ENCODE measurements at places on chromosomes 4 and X.

DNA sequence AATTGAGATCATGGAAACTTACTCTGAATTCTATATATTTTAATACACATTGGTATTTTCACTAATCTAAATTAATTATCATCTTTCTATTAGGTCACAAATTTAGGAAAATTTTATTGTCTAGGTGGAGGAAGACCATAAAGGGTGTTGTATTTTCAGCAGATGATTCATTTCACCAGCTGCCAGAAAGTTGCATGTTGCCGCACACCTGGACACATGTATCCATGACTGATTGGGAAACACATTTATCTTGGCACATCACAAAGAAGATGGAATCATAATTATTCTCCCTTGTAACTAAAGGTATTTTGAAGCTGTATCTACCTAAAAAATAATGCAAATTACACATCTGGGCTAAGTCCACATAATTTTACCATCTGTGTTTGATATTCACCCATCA is 33.1 kb downstream of the SLC7A11 start:
- no peak for DNase-seq

DNA sequence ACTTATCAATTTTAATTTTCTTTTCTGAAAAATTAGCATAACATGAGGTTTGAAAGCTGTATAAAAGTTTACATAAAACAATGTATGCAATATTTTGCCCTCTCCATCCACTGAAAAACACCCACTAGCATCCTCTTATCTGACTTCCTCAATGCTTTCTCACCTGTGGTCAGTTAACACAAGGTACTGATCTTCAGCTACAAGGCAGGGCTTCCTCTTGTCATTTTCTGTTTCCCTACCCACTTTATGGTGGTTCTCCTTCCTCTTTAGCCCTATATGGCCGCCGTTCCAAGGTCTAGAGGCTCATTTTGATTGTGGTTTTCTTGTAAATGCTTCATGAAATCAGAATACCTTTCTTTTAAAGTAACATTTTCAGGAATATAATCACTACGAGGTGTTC is 618.6 kb upstream of the CPEB2 start:
- DNase-seq = no peak

- DNase-seq = no peak
Observed at GRCh38 chrX:45353456-45353855, 152.8 kb upstream of the DIPK2B start.

- DNase-seq = no peak
Observed at GRCh38 chrX:72436010-72436409, 130.3 kb upstream of the CITED1 start.

DNA sequence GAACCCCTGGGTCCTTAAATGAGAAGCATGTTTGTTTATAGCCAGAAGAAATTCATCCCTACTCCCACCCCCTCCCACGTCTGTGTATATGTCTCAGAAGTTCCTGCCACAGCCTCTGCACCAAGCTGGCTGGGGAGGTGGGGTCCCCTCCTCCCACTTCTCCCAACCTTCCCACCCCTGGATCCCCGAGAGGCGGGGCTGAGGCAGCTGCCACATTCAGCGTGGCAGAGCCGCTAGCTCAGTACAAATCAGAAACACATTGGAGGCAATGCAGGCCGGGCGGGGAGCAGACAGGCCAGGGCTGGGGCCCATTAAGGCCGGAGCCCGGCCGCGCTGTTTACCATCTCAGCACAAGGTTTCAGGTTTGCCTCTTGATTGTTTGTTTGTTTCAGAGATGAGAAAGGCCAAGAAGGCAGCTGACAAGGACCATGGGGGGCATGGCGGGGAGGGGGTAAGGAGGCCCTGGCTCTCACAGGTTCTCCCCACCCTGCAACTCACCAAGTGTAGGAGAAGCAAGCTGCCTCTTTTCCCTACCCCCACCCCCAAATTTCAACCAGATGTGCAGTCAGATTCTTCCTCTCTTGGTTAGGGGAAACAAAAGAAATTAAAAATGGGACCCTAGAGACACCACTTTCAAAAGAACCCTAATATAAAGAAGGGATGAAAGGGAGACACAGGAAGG is 22.3 kb downstream of the PJA1 start:
- DNase-seq = no peak

- DNase-seq = no peak
Observed at GRCh38 chr4:42348247-42348646, 49.0 kb upstream of the SHISA3 start.

DNA sequence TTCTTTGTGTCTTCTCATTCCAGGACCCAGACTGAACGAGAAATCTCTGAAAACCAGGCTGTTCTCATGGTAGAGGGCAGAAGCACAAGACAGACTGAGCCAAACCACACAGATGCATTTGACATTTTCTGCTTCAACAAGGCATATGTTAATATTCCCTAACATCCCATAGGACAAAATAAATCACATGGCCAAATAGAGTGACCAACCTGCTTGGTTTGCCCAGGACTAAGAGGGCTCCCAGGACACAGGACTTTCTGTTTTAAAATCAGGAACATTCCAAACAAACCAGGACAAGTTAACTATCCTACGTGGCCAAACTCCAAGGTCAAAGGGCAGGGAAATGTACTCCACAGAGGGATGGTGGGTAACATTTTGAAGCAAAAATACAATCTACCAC is 11.7 kb downstream of the CTPS2 start:
- no peak for DNase-seq

DNA sequence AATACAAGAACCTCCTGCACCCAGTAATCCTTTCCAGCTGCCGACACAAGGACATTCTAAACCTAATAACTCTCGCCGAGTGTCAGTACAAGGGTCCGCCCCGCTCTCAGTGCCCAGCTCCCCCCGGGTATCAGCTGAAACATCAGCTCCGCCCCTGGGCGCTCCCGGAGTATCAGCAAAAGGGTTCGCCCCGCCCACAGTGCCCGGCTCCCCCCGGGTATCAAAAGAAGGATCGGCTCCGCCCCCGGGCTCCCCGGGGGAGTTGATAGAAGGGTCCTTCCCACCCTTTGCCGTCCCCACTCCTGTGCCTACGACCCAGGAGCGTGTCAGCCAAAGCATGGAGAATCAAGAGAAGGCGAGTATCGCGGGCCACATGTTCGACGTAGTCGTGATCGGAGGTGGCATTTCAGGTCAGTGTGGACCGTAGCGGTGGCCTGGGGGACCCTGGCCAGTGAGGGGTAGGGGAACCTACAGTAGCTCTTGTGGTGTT is at the start of gene MAOA:
TSS of gene MAOA (plus strand) at position 295 of the 490 bp plus-strand sequence. CDS start at position 338, 43 bp downstream.
- peak; percentile 8 for DNase-seq

DNA sequence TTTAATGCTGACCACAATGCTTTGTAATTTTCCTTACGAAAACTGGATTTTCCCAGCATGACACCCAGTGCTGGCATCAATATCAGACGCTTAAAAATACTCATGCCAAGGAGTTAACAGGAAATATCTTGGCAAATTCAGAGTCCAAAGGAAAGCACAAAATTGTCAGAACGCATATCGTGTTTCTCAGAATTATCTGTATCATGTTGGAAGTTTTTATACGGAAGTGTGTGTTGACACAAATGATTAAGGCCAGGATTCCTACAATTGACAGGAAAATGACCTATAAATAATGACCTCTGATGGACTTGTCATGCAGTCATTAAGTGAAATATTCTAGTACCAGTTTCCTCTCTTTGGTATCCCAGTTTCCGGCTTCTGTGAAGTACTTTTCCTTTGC is 132.1 kb upstream of the TLL1 start:
- DNase-seq = no peak

GRCh38 chrX:8139716-8140115 is 31.4 kb downstream of the VCX2 start:
- DNase-seq = no peak

- DNase-seq = no peak
Observed at GRCh38 chr4:141121768-141122454, 11.4 kb downstream of the RNF150 start.

GRCh38 chrX:1464971-1465285 is 12.2 kb upstream of the ASMTL start:
- no peak for DNase-seq

DNA sequence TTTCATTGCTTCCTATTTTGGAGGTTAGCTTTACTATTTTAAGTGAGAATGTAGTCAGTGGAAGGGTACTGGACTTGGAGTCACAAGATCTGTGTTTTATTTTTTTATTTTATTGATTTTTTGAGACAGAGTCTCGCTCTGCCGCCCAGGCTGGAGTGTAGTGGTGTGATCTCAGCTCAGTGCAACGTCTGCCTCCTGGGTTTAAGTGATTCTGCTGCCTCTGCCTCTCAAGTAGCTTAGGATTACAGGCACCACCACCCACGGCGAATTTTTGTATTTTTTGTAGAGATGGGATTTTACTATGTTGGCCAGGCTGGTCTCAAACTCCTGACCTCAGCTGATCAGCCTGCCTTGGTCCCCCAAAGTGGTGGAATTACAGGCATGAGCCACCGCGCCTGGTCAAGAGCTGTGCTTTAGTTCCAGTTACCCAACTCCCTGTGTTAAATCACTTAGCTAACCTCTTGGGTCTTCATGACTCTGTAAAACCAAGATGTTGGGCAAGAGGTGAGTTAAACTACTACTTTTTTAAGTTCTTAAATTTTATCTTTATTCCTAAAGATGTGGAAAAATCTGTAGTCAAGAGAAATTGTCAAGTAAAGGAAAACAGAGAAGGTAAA is 11.2 kb downstream of the USP9X start:
- no peak for DNase-seq

- DNase-seq = no peak
Observed at GRCh38 chr4:93212250-93212649, 616.3 kb upstream of the ATOH1 start.

GRCh38 chr4:18321956-18322530 is 300.5 kb upstream of the LCORL start:
- no peak for DNase-seq

DNA sequence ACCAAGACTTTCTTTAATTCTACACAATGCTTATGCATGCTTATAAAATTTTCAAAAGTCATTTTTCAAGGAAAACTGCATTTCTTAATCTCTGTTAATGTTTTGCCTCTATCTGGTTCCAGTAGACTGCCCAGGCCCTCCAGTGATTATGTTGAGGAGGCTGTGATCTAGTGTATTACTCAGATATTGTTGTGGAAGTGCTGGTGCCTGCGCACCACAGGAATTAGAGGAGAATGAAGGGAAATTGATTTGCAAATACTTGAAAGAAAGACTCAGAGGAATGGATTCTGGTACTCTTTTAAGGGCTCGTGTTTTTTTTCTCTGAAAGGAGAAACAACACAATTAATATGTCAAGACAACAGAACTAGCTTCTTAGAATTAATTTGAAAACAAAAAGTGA is 1015.1 kb downstream of the RPA4 start:
- no peak for DNase-seq

GRCh38 chr4:151921811-151922210 is 161.0 kb upstream of the GATB start:
- DNase-seq = no peak

DNA sequence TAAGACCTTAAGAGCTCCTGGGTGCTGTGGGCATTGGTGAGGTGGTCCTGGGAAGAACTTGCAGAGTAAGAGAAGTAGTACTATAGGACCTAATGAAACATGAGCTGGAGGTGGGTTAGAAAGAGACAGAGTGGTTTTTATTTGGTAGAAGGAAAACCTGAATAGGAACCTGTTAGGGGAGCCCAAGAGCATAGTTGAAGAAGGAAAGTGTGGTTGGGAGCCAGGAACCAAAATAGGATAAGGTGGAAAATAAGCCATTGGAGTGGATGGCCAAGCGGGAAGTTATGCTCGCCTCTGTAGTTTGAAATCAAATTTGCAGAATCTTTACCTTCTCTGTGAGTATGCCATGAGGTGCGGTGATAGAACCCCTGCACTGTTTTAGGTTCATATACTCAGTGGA is 26.7 kb downstream of the GAB1 start:
- no peak for DNase-seq

DNA sequence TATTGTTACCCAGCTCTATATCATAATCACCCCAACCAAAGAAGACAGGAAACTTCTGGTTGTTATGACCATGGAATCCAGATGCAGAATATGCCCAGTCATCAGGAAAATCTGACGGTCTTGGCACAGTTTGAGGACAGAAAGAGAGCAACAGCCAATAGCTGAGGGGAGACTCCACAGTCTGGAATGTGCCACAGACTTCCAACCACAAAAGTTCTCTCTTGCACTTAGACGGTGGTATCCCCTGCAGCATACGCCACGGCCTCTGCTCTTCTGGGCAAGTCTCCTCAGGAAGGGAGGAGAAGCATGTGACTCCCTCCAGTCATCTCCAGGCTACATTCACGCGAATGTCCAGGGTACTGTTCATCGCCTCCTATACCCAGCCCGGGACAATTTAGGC is 18.4 kb downstream of the ZNF827 start:
- DNase-seq = no peak

DNA sequence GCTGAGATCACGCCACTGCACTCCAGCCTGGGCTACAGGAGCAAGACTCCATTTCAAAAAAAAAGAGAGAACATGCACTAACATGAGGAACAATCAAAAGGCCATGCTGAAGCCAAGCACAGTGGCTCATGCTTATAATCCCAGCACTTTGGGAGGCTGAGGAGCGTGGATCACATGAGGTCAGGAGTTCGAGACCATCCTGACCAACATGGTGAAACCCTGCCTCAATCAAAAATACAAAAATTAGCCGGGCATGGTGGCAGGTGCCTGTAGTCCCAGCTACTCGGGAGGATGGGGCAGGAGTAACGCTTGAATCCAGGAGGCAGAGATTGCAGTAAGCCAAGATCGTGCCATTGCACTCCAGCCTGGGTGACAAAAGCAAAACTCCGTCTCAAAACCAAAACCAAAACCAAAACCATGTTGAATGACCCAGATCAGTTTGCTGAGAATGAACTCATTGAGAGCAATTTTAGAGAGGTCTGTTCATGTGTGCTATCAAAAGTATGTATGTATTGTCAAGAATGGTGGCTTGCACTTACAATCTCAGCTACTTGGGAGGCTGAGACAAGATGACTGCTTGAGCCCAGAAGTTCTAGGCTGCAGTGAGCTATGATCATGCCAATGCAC is 44.8 kb downstream of the PDS5A start:
- DNase-seq = no peak

- no peak for DNase-seq
Observed at GRCh38 chr4:70943114-70943513, 40.9 kb downstream of the MOB1B start.

DNA sequence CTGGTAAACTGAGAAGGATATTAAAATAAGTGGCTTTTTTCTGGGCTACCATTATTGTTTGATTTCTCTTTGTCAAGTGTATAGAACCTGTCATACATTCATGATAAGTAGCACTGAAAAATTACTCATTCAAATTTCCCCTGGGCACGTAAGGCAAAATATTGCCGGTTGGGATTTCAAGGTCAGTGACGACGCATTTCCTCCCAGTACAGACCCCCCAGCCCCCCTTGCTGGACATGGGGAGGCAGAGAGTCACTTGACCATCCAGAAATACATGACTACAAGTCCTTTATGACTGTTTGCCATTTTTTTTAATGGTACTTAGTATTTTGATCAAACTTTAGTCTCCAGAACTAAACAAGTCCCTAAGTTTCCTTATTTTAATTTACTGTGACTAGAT is 6.8 kb upstream of the MND1 start:
- no peak for DNase-seq

- no peak for DNase-seq
Observed at GRCh38 chr4:179352221-179352620, 1910.0 kb upstream of the AGA start.

DNA sequence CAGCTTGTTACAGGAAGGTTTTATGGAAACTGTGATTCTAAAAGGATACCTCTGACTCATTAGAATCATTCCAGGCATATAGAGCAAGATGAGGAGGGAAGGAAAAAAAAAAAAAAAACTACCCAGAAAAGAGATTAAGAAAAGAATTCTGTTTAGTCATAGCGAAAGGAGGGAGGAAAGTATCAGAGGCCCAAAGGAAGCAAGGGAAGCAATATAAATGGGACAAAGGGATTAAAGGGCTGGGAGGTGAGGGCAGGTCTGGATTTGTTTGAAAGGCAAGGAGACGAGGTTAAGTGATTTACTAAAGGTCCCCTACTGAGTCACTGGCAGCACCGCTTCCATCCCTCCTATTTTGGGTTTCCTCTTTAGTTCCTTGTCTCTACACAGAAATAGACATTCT is 88.6 kb upstream of the IL1RAPL1 start:
- no peak for DNase-seq

Measured in stimulated activated CD4-positive, alpha-beta T cell treated with anti-CD3 and anti-CD28 coated beads, TNF-alpha, amount 100 ng/mL, for 4 hours (primary cell).